ENCODE measurements at places on chromosomes 6 and 20.

- DNase-seq = no peak
Observed at GRCh38 chr6:136762022-136762975, 30.0 kb downstream of the MAP3K5 start.

DNA sequence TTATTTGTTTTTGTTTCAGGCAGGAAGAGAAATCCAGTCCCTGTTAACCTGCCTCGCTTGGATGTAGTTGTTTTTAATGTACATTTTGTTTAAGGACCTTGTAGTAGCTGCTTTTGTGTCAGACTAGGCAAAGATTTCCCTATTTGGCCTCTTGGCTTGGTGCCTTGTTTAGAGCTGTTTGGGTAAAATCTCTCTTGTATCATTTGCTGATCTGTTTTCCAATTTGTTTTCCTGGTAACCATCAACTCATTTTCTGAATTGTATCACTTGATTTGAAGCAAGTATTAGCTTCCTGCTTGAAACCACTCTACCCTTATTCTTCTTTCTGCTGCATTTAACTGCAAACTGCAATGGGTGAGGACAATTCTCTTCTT, 160.7 kb downstream of the ZFAND3 start:
- DNase-seq = no peak

GRCh38 chr6:149752600-149753373, 3.2 kb downstream of the PCMT1 start:
- no peak for DNase-seq

GRCh38 chr6:111256646-111257045, 169.3 kb downstream of the SLC16A10 start:
- DNase-seq = no peak

DNA sequence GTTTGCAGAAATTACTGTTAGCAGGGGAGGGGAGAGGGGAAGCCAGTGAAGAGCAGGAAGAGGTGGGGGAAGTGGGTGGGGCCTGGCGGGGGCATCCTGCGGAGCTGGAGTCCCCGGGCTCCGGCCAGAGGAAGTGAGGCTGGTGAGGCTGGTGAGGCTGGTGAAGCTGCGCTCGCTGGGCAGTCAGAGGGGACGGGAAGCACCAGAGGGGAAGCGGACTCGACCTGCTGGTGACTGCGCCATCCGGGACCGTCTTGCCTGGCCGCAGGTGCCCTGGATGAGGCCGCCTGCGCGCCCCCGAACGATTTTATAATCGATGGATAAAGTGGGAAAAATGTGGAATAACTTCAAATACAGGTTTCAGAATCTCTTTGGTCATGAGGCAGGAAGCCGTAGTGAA, 635.3 kb upstream of the MARCKS start:
- DNase-seq = no peak

DNA sequence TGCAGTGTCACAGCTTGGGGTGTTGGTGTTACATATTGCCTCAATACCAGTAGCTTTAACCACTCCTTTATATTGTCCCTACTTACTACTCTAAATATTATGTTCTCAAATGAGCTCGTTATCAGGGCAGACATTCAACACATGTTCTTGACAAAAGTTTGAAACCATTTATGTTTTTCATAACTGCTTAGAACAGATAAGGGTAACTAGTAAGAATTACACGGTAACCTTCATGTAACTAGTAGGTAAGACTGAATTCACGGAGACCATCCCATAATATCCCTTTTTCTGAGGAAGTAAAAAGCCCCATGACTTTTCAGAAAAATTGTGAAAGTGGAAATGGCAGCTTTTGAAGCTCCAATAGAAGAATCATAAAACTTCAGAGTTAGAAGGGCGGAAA, 59.6 kb upstream of the CENPW start:
- DNase-seq = no peak

DNA sequence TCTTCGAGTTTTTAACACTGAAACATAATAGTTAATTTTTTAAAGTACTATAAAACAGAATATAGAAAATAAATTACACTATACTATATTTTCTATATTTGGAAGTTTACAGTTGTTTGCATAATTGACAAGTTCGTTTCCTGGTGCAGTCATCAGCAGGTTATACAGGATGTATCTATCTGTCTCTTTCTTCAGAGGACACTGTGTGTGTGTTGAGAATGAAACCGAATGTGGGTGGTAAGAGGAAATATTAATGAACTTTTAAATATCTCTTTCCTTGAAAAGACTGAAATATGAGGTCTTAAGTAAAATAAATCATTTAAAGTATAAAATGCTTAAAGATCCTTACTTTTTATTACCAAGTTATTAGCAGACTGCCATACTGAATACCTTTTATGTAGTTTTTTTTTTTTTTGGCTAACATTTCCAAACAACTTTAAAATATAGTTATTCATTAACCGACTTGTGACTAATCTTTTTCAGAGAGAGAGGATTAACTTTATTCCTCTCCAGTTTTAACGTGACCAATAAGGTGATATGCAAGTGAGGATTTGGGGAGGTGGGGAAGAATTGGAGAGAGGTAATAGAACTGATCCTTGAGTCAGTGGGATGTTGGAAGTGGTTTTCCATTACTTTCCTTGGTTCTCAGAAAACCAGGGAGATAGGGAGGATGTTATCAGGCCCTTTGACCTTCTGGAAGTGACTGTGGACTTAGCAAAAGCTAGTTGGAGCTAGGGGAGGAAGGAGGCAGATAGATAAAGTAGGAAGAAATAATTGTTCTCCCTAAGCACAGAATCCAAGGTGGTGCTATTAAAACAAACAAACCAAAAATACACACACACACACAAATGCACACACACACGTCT, 380.0 kb upstream of the FLRT3 start:
- DNase-seq = no peak

DNA sequence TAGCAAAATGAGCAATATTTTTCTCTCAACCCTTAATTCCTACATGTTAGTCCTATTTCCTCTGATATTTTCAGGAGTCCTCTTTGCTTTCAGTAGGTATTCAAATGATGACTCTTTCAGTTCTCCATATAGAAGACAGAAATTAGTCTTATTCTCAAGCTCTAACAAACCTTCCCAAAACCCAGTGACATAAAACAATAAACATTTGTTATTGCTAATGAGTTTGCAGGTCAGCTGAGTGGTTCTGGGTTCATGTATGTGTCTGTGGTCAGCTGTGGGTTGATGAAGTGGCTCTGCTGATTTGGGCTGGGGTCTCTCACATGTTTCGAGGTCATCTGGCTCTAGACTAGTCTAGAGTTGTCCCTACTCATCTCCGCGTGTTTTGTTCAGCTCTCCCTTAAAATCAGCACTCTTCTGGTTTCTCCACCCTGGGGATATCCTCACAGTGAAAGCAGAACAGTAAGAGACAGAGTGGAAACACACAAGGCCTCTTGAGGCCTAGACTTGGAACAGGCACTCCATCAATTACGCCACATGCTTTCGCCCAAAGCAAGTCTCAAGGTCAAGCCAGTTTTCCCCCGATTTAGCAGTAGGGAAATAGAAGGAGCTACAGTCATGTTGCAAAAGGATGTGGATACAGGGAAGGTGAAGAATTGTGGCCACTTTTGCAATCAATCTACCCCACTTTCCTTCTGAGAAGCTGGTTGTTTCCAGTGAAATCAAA, 273.0 kb downstream of the PLCB1 start:
- DNase-seq = no peak

GRCh38 chr20:48189181-48189580, 403.9 kb upstream of the SULF2 start:
- peak; percentile 4 for DNase-seq

- no peak for DNase-seq
Observed at GRCh38 chr20:19785173-19785982, 27.3 kb downstream of the RIN2 start.

- DNase-seq = no peak
Observed at GRCh38 chr20:50821257-50821921, 26.5 kb downstream of the BCAS4 start.

- DNase-seq = no peak
Observed at GRCh38 chr6:17431581-17431980, 38.2 kb downstream of the CAP2 start.

DNA sequence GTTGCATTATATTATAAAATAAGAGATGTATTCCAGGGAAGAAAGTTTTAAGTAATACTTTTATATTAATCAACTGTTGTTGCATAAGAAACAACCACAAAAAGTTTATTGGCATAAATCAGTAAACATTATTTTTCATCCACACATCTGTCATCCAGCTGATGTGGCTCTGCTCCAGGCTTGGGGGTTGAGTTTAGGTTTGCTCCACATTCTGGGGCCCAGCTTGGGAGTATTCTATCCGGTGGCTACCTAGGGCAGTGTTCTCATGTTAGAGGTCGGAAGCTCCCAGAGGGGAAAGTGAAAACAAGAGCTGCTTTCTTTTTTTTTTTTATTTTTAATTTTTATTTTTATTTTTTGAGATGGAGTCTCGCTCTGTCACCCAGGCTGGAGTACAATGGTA, 728.4 kb upstream of the FLRT3 start:
- no peak for DNase-seq

DNA sequence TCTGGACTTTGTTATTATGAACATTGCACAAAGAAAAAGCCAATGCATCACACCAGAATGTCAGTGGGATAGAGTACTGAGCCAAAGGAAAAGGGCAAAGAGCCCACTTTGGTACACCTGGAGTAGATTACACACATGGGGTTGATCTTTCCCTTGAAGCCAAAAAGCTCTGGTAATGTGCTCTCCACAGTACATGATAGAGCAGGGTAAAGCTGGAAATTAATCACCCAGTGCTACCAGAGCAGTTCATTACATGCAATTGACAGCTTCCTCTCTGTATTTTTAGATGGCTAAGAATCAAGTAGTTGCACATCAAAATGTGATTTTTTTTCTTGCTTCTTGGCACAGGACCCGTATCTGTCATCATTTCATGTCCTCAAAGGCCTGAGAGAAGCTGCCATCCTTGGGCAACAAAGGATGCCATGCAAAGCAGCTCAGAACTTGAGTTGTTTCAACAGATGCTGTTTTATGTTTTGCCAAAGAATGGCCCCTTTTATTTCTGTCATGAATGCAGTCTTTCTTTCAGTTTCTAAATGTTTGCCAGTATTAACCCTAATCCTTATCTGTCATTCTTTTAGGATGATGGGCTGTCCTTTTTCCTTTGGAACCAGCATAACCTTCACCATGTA, 88.1 kb downstream of the HDGFL1 start:
- no peak for DNase-seq

GRCh38 chr6:140736231-140736630, 1361.8 kb upstream of the CITED2 start:
- no peak for DNase-seq

DNA sequence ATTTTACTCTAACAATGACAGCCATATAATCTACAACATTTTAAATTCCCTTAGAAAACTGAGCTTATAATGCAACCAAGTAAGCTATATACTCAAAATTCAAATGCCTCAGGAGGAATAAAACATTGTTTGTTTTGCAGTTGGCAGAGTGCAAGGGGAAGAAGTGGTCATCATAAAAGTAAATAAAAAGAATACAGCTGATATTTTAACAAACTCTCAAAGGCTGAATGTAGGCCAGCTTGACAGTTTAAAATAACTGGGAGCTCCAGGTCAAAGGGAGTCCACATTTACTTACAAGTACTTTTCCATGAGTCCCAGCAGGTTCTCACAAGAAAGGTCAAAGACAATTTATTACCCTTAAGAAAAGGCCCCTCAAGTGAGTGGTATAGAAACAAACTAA, 589.8 kb downstream of the BCKDHB start:
- DNase-seq = no peak

GRCh38 chr6:95285881-95286280, 291.5 kb upstream of the MANEA start:
- DNase-seq = no peak

DNA sequence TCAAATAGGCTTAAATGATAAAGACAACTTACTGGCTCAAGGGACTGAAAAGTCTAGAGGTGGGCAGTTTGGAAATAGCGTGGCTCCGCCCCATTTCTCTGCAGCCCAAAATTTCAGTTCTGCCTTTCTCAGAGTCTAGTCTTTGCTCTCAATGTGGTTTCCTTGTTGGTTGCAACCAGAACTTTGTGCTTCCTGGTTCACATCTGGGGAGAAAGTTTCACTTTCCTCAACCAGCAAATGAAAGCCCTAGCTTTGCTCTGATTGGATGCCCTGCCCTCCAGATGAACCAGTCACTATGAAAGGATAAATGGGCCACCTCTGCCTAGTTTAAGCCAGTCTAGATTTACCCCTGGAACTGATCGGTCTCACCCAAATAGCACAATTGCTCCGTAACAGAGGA, 14.9 kb downstream of the SYCP2L start:
- no peak for DNase-seq

DNA sequence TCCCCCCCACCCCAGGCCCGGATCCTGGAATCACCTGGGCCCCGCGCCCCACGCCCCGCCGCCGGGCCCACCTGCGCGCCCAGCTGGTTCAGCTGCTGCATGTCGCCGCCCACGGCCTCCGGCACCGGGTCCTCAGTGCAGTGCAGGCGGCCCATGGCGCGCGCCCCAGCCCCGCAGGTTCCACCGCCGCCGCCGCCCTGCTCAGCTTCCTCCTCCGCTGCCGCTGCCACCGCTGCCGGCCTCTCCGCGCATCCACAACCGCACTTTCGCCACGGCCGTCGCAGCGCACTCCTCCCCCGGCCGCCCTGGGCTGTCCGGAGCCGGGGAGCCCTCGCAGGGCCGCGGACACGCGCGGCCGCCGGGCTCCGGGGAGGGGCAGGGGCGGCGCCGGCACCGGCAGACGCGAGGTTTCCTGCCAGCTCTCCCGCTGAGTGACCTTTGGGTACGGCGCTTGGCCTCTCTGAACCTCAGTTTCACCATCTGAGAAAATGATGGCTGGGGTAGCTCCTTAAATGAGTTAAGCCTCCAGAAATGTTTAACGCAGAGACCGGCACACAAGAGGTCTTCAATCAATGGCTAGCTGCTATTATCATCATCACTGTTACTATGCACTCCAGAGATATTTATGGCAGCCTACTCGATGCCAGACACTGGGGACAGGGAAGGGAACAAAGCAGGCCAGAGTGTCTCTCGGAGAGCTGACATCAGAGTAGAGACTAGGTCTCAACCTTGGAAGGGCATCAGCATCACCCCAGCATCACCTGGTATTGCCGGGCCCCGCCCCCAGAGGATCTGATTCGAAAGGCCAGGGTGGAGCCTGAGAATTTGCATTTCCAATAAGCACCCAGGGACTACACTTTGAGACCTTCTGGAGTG, at the start of gene COMMD7:
COMMD7 (minus strand) TSS at position 231 of the 876 bp plus-strand sequence; CDS start at position 155, 76 bp downstream.
- DNase-seq = peak; percentile 78

DNA sequence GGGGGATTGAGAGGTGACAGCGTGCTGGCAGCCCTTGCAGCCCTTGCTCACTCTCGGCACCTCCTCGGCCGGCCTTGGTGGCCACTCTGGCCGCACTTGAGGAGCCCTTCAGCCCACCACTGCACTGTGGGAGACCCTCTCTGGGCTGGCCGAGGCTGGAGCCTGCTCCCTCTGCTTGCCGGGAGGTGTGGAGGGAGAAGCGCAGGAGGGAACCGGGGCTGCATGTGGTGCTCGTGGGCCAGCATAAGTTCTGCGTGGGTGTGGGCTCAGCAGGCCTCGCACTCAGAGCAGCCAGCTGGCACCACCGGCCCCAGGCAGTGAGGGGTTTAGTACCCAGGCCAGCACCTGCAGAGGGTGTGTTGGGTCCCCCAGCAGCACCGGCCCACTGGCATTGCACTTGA, 912.2 kb upstream of the ADGRB3 start:
- DNase-seq = no peak

DNA sequence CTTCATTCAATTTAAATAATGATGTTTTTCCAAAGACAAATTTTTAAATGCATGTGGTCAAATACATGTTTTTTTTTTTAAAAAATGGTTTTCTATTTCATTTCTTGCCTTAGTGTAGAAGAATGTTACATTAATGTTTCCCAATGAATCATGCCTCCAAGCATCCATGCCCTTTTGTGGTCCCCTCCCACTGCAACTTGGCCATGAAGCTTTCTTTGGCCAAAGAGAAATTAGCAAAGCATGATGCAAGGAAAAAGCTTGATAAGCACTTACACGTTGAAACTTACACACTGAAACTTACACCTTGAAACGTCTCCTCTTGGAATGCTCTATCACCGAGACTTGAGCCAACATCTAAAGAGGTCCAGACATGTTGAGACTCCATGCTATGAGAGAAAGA, 93.0 kb upstream of the ELOVL5 start:
- no peak for DNase-seq

Data from activated CD4-positive, alpha-beta T cell treated with anti-CD3 and anti-CD28 coated beads, Interleukin-2, amount 50 U/mL, for 48 hours (primary cell).